ENCODE measurements at places on chromosomes 11 and 22.

DNA sequence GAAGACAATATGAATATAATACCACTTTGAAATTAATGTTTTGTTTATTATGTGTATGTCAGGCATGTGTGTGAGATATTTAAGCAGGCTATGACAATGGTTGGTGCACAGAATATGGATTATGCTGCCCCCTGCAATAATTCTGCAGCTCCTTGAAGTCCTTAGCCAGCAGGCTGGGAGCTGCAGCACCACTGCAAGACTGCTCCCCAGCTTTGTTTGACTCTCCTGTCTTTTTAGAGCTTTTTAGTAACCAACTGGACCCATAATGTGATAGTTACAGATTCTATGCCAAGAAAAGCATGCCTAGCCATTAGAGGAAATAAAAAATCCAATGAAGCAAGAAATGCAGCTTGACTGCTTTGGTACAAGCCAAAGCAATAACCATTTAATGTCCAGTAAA lies 535.1 kb downstream of the TMEM135 start:
- DNase-seq, result no peak

DNA sequence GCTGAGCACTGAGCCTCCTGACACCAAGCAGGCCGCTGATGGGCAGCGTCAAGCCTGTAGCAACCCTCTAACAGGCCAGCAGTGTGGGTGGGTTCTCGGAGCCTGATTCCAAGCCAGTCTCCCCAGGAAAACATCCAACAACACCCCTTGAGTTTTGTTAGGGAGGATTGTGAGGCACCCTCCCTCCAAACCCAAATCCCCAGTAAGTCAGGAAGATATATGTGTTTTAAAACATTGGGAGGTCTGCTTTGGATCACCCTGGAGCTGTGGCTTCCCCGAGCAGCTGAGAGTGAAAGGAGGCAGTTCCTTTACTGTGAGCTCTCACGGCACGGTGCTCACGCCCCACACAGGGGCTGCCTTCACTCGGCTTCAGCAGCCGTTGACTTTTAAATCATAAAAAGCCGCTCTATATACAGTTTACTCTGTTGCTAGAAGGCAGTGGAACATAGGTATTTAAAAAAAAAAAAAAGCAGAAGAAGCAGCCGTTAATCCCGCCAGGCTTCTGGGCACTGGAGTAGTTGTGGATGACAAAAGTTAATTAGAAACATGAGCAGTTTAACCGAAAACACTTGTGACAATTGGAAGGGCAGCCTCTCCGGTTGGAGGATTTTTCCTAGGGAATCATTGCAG lies 218.6 kb downstream of the NAV2 start:
- DNase-seq, result no peak

DNA sequence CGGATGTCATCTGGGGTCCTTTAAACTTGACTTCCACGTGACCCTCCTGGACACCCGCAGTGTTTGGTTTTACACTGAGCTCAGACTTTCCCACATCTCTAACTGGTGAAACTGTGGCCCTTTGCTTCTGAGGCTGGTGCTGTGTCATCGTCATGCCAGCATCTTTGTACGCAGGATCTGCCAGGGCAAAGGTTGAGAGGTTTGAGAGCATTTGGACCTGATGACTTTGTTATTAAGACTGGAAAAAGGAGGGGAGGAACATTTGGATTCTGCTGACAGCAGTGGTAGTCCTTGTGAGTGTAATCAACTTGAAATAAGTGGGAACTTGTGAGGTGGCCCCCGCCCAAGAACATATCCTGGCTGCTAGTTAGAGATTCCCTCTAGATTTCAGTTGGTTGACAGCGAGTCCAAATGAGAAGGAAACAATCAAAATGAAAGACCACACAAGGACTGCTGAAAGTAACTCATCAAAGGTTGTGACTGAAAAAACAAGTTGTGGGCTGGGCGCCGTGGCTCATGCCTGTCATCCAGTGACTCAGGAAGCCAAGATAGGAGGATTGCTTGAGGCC lies 102.5 kb downstream of the KIAA1671 start:
- no peak for DNase-seq

DNA sequence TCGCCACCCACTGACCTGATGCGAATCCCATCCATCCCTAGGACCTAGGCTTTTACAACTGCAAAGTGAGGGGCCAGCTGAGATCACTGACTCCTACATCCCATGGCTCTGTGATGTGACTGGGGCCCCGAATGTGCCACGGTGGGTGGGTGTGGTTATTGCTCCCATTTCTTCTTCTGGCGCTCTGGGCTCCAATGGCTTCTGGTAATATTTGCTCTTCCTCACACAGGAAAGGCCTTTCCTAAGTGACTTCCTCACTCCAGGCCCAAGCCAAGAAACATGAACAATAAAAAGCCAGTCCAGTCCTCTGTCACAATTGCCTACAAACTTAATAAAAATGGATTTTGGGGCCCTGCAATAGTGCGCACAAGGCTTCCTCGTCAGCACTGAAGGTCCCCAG lies 78.1 kb downstream of the GALNT18 start:
- DNase-seq, result no peak

- no peak for DNase-seq
Measured at GRCh38 chr11:88193278-88193677, 18.0 kb upstream of the RAB38 start.

- DNase-seq, result peak; percentile 63
Measured at GRCh38 chr11:77547863-77548551, 41.7 kb upstream of the AQP11 start.

GRCh38 chr11:6613496-6613895 lies 1.5 kb upstream of the TAF10 start:
- DNase-seq, result no peak

GRCh38 chr22:19636696-19637407 lies 77.5 kb upstream of the SEPTIN5 start:
- DNase-seq, result no peak

DNA sequence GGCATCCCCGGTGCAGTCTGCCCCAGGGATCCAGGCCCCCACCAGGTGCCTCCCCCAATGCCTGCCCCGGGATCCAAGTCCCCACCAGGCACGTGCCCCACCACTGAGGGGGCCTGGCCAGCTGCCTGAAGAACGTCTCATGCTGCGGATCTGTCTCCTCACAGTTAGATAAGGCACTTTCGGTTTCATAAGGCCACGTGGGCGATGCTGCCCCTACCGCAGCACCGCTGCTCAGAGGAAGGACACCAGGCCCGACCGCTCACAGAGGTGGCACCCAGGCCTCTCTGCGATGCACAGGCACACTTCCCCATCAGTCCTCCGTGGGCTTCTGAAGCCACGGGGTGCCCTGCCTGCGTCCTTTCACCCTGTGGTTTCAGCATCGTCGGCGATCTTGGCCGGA lies 68.1 kb upstream of the BID start:
- DNase-seq, result no peak

GRCh38 chr22:17638182-17638431 lies 450 bp upstream of the BCL2L13 start:
- DNase-seq, result peak; percentile 40

DNA sequence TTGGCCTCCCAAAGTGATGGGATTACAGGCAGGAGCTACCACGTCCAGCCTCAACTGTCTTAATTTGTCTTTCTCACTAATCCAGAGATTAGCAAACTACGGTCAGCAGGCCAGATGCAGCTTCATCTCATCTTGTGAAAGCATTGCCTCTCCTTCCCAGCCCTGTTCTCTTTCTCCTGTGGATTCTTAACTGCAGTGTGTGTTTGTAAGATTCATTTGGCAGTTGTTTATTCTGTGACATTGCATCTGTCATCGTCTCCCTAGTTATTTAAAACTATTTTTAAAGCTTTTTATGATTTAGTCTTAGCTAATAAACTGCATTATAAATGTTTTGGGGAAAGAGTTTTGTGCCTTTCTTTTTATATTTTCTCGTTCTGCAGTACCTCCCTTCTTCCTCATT lies 29.2 kb downstream of the RNF169 start:
- DNase-seq, result no peak

DNA sequence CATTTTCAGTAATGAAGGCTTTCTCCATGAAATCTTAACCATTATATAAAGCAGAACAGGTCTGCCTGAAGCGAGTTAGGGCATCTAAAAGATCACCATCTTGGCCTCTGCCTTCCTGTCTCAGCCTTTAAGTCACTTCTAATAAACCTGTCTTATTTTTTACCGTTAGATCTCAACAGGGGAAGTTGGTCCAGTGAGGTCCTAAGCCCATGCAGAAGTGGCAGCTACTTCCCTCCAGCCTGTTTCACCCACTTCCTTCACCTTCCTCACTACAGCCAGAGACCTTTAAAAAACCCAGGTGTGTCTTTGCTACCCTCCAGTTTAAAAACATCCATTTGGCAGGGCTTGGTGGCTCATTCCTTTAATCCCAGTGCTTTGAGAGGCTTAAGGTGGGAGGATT lies 14.1 kb upstream of the LIPT2 start:
- DNase-seq, result no peak

DNA sequence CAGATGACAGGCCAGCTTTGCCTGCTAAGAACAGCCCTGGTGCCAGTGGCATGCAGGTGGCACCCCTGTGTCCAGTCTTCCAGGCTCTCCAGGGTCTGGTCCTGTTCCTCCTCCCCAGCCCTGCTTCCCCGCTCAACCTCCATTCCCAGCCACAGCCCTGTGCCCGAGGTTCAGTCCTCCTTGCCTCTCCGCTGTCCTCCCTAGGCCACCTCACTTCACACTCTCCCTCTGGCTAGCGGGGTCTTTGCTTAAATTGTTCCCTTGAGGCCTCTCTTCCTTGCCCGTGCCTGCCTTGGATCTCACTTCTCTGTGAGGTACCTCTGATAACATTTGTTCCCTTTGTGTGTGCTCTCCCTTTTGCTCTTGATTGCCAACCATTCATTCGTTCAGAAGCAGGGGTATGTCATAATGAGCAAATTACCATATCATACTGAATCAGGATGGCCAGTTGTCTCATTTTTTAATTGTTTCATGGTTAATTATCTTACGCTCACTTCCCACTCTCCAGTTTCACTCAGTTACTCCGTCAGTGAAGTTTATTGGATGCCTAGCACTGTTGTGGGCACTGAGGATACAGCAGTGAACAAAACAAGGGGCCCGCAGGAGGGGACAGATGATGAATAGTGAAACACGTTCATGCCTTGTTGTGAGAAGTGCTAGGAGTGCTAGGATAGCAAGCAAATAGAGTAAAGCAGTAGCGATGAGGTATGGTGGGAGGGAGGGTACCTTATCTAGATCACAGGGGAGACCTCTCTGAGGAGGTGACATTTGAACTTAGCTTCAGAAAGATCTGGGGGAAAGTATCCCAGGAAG lies 7.4 kb downstream of the BMAL1 start:
- no peak for DNase-seq

- DNase-seq, result no peak
Measured at GRCh38 chr11:38968951-38969350, 2370.9 kb upstream of the RAG2 start.

GRCh38 chr22:26589845-26590736 lies at the start of gene TPST2:
Gene TPST2, minus strand, starts transcription at chr22:26590132. Its CDS starts 48,502 bp downstream, at chr22:26541630.
- peak; percentile 92 for DNase-seq

GRCh38 chr11:102225689-102226568 lies 91.4 kb upstream of the BIRC3 start:
- no peak for DNase-seq

- DNase-seq, result no peak
Measured at GRCh38 chr11:45649544-45650165, 15.8 kb downstream of the CHST1 start.

- DNase-seq, result no peak
Measured at GRCh38 chr11:129460714-129461113, 85.1 kb downstream of the BARX2 start.

- no peak for DNase-seq
Measured at GRCh38 chr22:22748756-22749155, 104.3 kb downstream of the GGTLC2 start.

GRCh38 chr22:44112191-44112590 lies 68.5 kb upstream of the PARVG start:
- no peak for DNase-seq

DNA sequence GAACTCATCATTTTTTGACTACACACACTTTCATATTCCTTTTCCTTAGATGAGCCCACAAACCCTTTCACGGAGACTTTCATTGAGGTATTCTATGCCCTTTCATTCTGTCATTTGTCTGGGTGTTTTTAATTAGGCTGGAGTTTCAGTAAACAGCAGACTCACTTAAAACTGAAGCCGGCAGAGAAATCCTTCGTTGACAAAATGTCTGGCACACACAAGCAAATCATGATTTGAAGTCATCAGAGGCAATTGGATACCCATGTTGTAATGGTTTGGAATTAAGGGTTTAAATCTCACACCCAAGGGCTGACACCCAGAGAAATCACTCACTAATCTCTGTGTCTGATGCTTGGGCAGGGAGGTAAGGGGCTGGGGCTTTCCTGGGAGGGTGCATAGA lies 127.1 kb downstream of the EHF start:
- no peak for DNase-seq

- DNase-seq, result peak; percentile 45
Measured at GRCh38 chr22:29216873-29217666, 11.4 kb downstream of the EMID1 start.

DNA sequence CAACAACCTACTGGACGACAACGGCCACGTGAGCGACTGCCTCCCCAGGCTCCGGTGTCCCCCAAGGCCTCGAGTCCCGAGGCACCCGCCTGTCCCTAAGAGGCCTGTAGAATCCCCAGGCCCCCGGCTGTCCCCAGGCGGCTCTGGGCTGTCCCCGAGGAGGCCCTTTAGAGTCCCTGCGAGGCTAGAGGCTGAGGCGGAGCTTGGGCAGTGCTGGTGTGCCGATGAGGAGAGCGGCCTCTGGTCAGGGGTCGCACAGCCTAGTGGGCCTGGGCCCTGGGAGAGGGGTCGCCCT lies 3.7 kb downstream of the TBX1 start:
- DNase-seq, result no peak

DNA sequence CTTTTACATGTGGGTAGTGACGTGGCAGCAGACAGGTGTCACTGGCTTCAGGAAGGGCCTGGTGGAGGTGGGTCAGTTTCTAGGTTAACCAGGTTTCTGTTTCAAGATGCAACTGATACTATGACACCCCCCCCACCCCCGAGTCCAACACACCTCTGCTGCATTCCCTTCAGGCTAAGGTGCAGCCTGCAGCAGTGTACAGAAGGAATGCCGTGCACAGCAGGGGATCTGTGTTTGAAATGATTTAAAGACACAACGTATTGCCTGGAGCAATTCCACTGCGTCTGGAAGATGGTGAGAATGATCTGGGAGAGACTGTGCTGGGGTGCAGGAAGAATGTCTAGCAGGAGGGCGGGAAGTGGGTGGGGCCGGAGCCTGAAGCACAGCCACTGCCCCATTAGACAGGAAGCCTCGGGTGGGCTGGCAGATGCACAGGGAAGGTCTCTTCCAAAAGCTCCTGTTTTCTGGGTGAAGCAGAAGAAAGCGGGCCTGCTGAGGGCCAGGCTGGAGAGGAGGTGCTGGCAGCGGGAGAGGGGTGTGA lies 11.9 kb upstream of the TESMIN start:
- DNase-seq, result no peak

DNA sequence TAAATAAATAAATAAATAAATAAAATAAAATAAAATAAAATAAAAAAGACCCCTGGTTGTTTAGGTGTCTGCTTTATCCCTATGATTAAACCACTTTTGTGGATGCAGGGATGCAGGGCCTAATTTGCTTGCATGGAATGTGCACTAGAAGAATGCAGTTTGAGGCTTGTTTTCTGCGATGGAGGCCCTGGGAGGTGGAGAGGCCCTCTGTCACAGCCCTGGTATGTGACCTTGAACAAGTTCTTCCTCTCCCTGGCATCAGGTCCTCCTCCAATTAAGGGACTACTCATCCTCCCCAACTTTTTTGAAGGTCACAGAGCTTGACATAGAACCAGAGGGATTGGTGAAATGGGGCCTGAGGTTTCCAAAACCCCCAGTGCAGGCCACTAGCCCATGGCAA lies 22.7 kb downstream of the KCNJ4 start:
- no peak for DNase-seq
